Stimulated activated CD8-positive, alpha-beta memory T cell treated with anti-CD3 and anti-CD28 coated beads, Interleukin-7, amount 100 ng/mL, for 1 hour (primary cell): ENCODE measurements at places on chromosomes 11 and 22.

GRCh38 chr11:108237058-108237481 lies 14.2 kb downstream of the ATM start:
- DNase-seq: no peak

DNA sequence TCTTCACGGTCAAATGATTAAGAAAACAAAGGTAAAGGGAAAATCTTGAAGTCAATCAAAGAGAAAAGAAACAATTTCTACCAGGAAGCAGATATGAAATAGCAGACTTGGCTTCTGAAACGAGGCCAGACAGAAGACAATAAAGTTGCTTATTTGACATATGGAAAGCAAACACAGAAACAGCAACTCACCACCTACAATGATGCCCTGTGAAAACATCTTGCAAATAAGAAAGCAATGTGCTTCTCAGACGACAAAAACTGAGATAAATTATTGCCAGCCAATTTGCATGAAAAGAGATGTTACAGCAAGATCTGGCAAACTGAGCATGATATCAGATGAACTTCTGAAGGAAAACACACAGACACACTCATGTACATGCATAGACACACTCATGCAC lies 45.9 kb upstream of the CTSC start:
- DNase-seq: no peak

- no peak for DNase-seq
Observed at GRCh38 chr11:73168925-73169579, 26.9 kb upstream of the FCHSD2 start.

- no peak for DNase-seq
Observed at GRCh38 chr11:47913529-47914244, 65.5 kb upstream of the NUP160 start.

DNA sequence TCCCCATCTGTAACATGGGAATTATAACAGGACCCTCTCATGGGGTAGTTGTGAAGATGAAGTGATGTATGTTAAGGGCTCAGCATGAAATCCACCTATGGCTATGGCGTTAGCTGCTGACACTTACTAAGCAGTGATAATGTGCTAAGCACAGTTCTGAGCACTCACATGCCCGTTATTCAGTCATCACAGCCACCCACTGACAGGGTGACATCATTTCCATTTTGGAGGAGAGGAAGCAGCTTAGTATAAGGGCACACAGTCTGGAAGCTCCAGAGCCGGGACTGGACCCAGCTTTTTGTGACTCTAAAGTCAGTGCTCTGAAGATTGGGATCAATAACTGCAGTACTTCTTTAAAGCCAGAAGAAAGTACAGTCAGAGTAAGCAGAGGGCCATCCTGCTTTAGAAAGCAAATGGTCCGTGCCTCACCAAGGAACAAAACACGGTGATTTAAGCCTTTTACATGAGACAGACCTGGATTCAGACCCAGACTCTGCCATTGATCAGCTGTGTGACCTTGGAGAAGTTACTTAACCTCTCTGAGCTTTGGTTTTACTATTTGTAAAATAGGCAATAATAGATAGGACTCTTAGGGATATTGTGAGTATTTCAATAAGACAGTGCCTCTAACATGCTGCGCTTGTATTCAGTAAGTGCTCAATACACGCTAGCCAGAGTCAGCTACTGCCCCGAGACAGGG lies 61.5 kb downstream of the SGSM1 start:
- no peak for DNase-seq

DNA sequence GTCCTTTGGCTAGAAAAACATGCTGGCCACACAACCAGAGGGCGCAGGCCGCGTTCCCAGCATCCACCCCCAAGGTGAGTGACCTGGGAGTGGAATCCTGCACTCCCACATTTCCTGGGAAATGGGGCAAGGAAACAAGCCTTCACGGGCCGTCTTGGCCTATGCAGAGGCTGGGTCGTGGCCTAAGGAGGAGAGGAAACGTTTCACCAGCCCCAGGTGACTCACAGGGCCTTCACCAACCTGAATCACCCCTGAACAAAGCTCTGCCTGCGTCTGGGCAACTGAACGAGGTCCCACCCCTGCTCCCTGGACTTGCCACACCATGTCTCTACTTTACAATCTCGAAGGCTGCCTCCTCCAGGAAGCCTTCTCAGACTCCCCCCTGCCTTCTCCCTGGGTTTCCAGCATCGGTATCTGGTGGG lies 13.2 kb downstream of the MYH9 start:
- no peak for DNase-seq

DNA sequence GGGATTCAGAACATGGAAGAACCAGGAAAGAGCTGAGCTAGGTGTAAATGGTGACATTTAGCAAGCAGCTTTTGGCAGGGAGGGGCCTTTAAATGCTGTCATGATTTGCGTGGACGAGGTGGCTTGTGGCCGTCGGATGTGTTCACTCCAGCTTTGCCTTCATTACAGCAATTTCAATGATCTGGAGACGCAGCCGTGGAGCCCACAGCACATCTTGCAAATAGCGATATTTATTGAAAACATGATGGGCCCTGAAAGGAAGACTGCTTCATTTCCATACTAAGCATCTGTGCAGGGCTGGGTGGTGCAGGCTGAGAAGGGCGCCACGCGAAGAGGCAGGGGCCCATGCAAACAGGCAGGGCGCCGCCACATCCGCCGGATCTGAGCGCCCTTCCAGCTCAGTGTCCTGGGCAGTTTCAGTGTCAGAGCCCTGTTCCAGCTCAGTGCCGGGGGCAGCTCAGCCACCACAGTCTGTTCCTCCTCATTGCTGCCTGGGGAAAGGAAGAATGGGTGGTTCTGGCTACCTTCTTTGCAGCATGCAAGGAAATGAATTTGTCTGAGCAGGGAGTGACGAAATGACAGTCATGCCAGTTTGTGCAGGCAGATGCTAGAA lies 111.1 kb upstream of the TTC12 start:
- no peak for DNase-seq

DNA sequence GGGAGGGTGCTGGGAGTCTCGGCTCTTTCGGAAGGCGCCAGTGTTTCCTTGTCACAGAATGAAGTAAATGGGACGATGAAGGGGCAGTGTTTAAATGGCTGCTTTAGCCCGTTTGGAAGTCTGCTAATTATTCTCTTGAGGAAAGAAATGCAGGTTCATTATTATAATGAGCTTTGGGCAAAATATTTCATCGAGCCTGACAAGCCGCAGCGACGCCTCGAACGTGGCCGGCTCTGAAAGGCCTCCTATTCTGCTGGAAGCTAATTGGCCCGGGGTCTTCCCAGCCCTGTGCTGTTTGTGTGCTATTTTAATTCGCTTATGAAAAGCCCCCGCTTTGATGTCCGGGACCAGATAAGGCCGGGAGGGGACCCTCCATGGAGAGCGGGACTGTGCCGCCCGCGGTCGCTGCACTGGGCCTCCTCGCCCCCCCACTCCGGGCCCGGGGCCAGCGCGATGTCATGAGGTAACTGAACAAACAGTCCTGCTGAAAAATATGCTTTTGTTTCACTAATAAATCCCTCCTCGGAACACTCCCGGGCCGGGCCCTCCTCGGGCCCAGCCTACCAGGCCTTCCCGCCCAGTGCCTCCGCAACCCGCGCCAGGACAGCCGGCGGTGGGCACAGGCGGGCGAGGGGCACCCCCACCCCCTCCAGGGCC lies 78.4 kb downstream of the CDKN1C start:
- DNase-seq: no peak

DNA sequence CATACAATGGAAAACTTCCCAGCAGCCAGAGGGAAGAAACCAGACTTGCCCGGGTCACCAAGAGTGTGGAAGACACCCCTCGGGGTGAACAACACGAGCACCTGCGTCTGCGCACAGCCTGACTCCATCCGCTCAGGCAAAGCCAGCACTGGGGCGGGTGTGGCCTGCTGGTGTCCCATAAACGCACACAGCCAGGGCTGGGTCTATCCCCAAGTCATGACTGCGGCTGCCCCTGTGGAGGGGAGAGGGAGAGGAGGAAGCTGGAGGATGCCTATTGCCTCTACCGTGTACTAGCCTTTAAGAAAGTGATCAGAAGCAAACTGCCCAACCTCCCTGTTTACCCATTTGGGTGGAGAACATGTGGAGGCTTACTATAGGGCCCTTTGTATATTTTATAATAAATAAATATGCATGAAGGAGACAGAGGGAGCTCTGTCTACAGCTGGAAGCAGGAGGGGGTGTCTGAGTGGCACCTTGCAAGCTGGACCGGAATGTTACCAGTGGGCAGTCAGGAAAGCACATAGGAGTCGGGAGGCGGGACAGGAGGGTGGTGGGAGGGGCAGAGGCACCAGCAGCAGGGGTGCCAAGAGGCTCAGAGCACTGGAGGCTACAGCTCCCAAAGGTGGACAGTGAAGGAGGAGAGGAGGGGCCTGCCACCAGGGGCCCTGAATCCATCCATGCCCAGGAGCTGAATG lies 79.6 kb downstream of the PHF21B start:
- no peak for DNase-seq

GRCh38 chr22:26722159-26722558 lies 64.8 kb downstream of the MIAT start:
- DNase-seq: no peak

GRCh38 chr11:3669128-3669527 lies 2.1 kb downstream of the CHRNA10 start:
- no peak for DNase-seq

GRCh38 chr11:17931595-17931994 lies 81.3 kb downstream of the SERGEF start:
- no peak for DNase-seq

DNA sequence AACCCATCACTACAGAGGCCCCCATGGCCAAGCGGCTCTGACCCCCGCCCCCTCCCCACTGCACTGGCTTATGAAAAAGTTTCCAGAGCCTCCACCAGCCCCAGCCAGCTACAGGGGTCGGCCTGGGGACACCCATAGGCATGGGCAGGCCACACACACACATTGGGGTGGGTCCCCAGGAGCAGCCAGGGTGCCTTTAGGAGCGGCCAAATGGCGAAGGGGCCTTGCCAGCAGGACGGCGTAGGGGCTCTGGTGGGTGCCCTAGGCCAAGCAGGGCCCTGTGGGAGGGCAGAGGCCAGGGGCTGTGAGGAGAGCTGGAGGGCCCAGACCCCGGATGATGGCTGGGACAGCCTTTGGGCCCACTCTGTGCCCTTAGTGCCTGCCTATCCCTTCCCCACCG lies 10.1 kb downstream of the TSSC4 start:
- DNase-seq: no peak

DNA sequence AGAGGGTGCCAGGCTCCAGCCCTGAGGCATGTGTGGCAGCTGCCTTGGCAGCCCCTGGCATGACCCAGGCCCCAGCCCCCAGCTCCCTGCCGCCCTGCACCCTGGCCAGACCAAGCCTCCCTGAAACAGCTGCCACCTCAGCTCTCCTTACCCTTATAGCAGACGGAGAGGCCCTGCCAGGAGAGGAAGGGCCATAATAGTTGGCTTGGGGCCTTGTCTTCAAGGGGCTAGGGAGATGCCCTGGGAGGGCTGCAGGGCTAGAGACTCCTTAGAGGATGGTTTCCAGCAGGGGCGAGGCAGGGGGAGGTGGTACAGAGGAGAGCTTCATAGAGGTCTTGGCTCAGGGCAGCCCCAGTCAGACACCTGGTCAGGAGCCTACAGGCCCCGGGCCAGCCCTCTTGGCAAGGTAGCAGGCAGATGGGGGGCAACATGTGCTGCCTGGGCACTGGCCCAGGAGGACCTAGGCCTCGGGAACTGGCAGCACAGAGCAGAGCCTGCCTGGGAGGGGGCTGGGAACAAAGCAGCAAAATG lies 13.0 kb downstream of the SMTN start:
- DNase-seq: no peak

- DNase-seq: no peak
Observed at GRCh38 chr11:109085708-109086373, 336.1 kb upstream of the C11orf87 start.

DNA sequence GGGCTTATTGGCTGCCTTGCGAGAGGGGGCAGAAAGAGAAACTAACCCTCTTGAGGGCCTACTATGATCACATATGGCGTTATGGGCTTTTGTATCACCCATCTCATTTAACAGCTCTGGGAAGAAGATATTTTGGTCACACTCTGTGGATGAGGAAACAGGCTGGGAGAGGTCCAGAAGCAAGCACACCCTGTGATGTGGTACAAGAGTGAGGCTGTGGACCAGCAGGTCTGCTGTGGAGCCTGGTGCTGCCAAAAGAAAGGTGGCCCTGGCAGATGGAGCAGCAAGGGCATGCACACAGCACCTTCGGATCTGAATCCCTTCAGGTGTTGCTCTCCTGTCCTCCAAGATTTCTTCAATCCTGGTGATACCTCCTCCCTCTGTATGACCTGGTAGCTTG lies 64.1 kb downstream of the KCNC1 start:
- no peak for DNase-seq

- no peak for DNase-seq
Observed at GRCh38 chr22:31106001-31106571, 1.3 kb downstream of the SELENOM start.

- no peak for DNase-seq
Observed at GRCh38 chr22:44243761-44244160, 63.0 kb downstream of the PARVG start.

GRCh38 chr11:68498321-68498720 lies 37.8 kb downstream of the PPP6R3 start:
- no peak for DNase-seq

GRCh38 chr11:116187026-116187425 lies 585.8 kb downstream of the BUD13 start:
- DNase-seq: no peak

- DNase-seq: no peak
Observed at GRCh38 chr11:84687433-84687832, 939.7 kb downstream of the DLG2 start.

- no peak for DNase-seq
Observed at GRCh38 chr11:65960824-65961266, 689 bp upstream of the SART1 start.

GRCh38 chr22:46569848-46570695 lies 32.7 kb upstream of the CELSR1 start:
- no peak for DNase-seq

DNA sequence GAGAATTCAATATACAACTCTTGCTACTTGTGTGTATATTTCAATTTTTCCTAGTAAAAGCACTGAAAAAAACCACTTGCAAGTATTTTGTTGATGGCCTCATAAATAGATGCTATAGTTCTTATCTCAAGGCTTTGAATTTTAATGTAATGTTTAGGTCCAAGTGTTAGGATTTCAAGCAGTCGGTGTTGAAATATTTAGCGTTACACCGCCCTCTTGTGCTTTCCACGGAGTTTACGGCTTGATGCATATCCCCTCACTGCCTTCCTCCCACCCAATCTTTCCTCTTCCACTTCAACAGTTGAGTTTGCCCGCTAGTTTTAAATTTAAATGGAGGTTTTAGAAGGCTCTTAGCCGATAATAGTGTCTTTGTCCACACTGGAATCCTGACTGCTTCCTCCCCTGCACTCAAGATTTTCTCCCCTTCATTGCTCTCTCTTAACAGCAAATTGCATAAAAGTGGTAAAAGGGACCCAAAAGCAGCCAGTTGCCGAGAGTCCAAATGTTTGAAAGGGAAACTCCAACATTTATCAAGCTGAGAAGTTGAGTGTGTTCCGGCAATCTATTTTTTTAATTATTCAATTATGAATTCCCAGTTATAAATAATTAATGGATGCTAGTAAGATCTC lies 25.9 kb upstream of the HTATIP2 start:
- no peak for DNase-seq

- no peak for DNase-seq
Observed at GRCh38 chr22:46795140-46795539, 32.7 kb downstream of the TBC1D22A start.
